Neural cell (in vitro differentiated cells): ENCODE measurements at places on chromosomes 7 and 10. TPM values are rescaled to one million over a fixed set of nuclear protein-coding genes. Genes with fewer than 3 reads are reported as not detected.

Gene PNLIP
- polyA plus RNA-seq, result not detected in 2 replicates

Gene CPEB3
- 17.9 and 20.0 TPM in 2 replicates for polyA plus RNA-seq

Gene OR13A1
- polyA plus RNA-seq, result 0.11 and 0.32 TPM in 2 replicates

Gene PRKCQ
- 0.26 and 0.61 TPM in 2 replicates for polyA plus RNA-seq

Gene CYP2C19
- polyA plus RNA-seq, result 0.16 TPM in 1 of 2 replicates, not detected in the other

Gene GIMAP4
- polyA plus RNA-seq, result not detected in 2 replicates

Gene COL17A1
- polyA plus RNA-seq, result not detected in 2 replicates

Gene EVX1
- not detected in 2 replicates for polyA plus RNA-seq

Gene MYO1G
- polyA plus RNA-seq, result 0.38 TPM in 1 of 2 replicates, not detected in the other
